Small intestine (tissue), 16 donors: ENCODE measurements at places on chromosomes 13 and 19. TPM values are rescaled to one million over a fixed set of nuclear protein-coding genes. Genes with fewer than 3 reads are reported as not detected.

- H3K27ac ChIP-seq, result no peak overlapping the region
- H3K36me3 ChIP-seq, result no peaks in the 10 kb centered on the region
- no peaks in the 10 kb centered on the region for H3K4me1 ChIP-seq
- no peaks in the 10 kb centered on the region for H3K27me3 ChIP-seq
Observed at GRCh38 chr19:28224441-28224840, 988.5 kb downstream of the UQCRFS1 start.

DNA sequence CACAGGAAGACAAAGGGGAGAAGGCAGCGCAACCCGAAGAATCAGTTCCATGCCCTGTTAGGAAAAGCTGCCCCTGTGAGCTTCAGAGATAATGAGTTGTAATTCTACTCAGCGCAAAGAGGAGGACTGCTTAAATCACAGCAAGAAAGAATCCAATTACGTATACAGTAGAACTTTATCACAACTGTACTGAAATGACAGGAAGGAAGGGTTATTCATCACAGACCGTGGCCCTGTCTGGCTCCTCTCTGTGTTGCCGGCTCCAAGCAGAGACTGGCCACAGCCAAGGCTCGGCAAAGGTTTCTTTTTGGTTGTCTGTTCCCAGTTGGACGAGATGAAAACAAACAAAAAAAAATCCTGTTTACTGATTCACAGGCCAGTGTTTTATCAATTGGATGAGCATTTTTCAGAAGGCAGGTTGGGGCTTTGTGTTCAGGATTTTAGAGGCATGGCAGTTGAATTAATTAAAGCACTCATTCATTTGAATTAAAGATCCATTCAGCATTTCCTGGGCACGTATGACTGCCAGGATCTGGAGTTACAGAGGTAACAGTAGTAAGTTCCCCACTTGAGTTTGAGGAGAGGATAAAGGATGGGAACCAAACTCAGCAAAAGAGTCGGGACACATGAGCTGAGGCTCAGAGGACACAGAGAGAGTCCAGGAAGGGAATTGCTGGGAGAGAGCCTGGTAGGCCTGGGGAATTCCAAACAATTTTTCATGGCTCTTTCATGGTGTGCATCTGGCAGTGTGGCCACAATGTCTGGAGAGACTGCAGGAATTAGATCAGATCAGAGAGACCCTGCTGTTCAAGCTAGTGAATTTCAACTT is 341.0 kb downstream of the DNAJC15 start:
- no peak overlapping the region for H3K27ac ChIP-seq
- no peak for DNase-seq
- H3K36me3 ChIP-seq, result no peaks in the 10 kb centered on the region
- no peaks in the 10 kb centered on the region for H3K4me1 ChIP-seq
- H3K27me3 ChIP-seq, result no peaks in the 10 kb centered on the region
- H3K4me3 ChIP-seq, result no peak overlapping the region

GRCh38 chr13:49319551-49319950 is 71.8 kb downstream of the CDADC1 start:
- H3K4me1 ChIP-seq, result no peaks in the 10 kb centered on the region
- no peaks in the 10 kb centered on the region for H3K36me3 ChIP-seq
- no peaks in the 10 kb centered on the region for H3K27me3 ChIP-seq
- H3K27ac ChIP-seq, result no peak overlapping the region
- DNase-seq, result no peak
- H3K4me3 ChIP-seq, result no peak overlapping the region

- H3K4me3 ChIP-seq, result peak within 1 kb of the TSS; percentile 2
- H3K36me3 ChIP-seq, result no peaks in the 10 kb centered on the region
- peaks cover 2% of the 10 kb centered on the region for H3K4me1 ChIP-seq
- no peak within 1 kb of the TSS for H3K27ac ChIP-seq
Observed at GRCh38 chr19:39514840-39515550, at the start of gene SELENOV. TSS of gene SELENOV (plus strand) at chr19:39515139. CDS start at chr19:39515213, 74 bp downstream.

GRCh38 chr19:5126498-5127223 is 157.7 kb downstream of the KDM4B start:
- no peak overlapping the region for H3K4me3 ChIP-seq
- H3K27ac ChIP-seq, result no peak overlapping the region
- no peaks in the 10 kb centered on the region for H3K36me3 ChIP-seq
- no peaks in the 10 kb centered on the region for H3K27me3 ChIP-seq

GRCh38 chr19:39145180-39145953 is 19.8 kb downstream of the PAK4 start:
- DNase-seq, result peak; percentile 96
- no peak overlapping the region for H3K4me3 ChIP-seq
- H3K27ac ChIP-seq, result no peak overlapping the region
- no peaks in the 10 kb centered on the region for H3K36me3 ChIP-seq

DNA sequence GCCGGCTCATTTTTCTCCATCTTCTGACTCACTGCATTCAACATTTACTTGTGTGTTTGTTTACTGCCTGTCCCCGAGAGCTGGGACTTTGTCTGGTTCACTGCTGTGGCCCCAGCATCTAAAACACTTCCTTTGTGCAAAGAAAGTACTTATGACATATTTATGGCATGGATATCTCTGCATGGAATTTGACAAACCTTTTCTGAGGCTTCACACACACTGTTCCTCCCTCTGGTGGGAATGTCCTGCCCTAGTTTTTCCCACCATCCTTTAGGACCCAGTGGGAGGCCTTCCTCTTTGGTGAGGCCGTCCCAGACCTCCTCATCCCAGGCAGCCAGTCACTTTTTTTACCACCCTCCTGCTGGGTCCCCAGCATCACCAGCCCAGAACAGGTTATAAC is 1.4 kb upstream of the SRRM5 start:
- H3K4me1 ChIP-seq, result no peaks in the 10 kb centered on the region
- no peak overlapping the region for H3K27ac ChIP-seq
- H3K27me3 ChIP-seq, result no peaks in the 10 kb centered on the region
- peaks cover 58% of the 10 kb centered on the region for H3K36me3 ChIP-seq
- no peak overlapping the region for H3K4me3 ChIP-seq

The URAD gene
- polyA plus RNA-seq, result 16.8 TPM

The OR7A10 gene
- polyA plus RNA-seq, result not detected

The MISP gene
- polyA plus RNA-seq, result 550 TPM

The KCNC3 gene
- 1.6 TPM for polyA plus RNA-seq
